A549 treated with CpdA at 1 μM for 4 hours (cell line): ENCODE measurements at places on chromosomes 12 and 14. TPM values are rescaled to one million over a fixed set of nuclear protein-coding genes. Genes with fewer than 3 reads are reported as not detected.

Gene JAG2
- total RNA-seq: 16.8 to 25.0 TPM (median 21.5 TPM) in 5 replicates

Gene MRPL52
- 133 to 211 TPM (median 184 TPM) in 5 replicates for total RNA-seq

Gene ISCU
- total RNA-seq: 87.7 to 117 TPM (median 96.6 TPM) in 5 replicates

Gene PRKD1
- total RNA-seq: 2.2 to 2.8 TPM (median 2.4 TPM) in 5 replicates

Gene KERA
- not detected in 5 replicates for total RNA-seq

Gene TAS2R10
- total RNA-seq: 0.05 TPM in 1 of 5 replicates, not detected in the others

Gene TTC9
- 1.8 to 2.1 TPM (median 2.0 TPM) in 5 replicates for total RNA-seq

Gene KCNC2
- total RNA-seq: not detected in 5 replicates

Gene TAS2R42
- not detected in 5 replicates for total RNA-seq

Gene ATF1
- total RNA-seq: 42.8 to 50.5 TPM (median 46.5 TPM) in 5 replicates

Gene SLC6A15
- total RNA-seq: 2.4 to 3.9 TPM (median 3.1 TPM) in 5 replicates

Gene ESPL1
- 18.7 to 21.3 TPM (median 19.6 TPM) in 5 replicates for total RNA-seq

Gene KLRD1
- not detected in 5 replicates for total RNA-seq

Gene TPI1
- 1,360 to 1,675 TPM (median 1,619 TPM) in 5 replicates for total RNA-seq

Gene OR4E2
- not detected in 5 replicates for total RNA-seq

Gene SLC5A8
- not detected in 5 replicates for total RNA-seq

Gene MANSC1
- total RNA-seq: 3.8 to 4.8 TPM (median 3.9 TPM) in 5 replicates

Gene OTUB2
- 4.3 to 6.5 TPM (median 4.7 TPM) in 5 replicates for total RNA-seq

Gene PLA2G1B
- total RNA-seq: not detected in 5 replicates

Gene TRIM9
- total RNA-seq: 7.0 to 10.9 TPM (median 9.0 TPM) in 5 replicates

Gene TAS2R8
- total RNA-seq: not detected in 5 replicates
